ENCODE measurements at places on chromosomes 3 and 15.

GRCh38 chr3:58654466-58654865 is 12.1 kb downstream of the FAM3D start:
- DNase-seq = no peak

DNA sequence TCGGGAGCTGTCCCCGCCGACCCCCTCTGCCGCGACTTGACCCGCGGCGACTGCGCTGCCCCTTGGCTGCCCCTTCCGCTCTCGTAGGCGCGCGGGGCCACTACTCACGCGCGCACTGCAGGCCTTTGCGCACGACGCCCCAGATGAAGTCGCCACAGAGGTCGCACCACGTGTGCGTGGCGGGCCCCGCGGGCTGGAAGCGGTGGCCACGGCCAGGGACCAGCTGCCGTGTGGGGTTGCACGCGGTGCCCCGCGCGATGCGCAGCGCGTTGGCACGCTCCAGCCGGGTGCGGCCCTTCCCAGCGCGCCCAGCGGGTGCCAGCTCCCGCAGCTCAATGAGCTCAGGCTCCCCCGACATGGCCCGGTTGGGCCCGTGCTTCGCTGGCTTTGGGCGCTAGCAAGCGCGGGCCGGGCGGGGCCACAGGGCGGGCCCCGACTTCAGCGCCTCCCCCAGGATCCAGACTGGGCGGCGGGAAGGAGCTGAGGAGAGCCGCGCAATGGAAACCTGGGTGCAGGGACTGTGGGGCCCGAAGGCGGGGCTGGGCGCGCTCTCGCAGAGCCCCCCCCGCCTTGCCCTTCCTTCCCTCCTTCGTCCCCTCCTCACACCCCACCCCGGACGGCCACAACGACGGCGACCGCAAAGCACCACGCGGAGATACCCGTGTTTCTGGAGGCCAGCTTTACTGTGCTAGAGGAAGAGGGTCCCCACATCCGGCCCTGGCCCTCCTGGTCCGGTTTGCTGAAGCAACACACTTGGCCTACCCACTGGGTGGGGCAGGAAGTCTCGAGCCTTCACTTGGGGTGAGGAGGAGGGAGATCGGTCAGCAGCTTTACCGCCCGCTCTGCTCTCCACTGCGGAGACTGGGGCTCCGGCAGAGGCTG is at the start of gene RASSF1:
RASSF1 (minus strand) TSS at position 389 of the 882 bp plus-strand sequence; CDS start at position 358, 31 bp downstream.
- no peak for DNase-seq

DNA sequence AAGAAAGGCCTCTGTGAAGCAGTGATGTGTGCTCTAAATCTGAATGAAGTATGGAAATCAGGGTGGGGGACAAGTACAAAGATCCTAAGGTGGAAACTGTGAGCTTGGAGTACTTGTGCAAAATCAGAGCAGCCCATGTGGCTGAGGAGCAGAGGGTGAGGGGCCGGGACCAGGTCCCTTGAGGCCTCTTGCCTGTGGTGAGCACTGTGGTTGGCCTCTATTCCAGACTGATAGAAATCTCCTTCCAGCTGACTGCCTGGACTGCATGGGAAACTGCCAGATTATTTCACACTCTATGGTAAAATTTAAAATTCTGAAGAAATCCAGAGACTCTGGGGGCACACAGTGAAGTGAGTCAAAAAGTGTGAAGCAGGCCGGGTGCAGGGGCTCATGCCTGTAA is 81.4 kb downstream of the TM4SF4 start:
- no peak for DNase-seq

- DNase-seq = no peak
Measured at GRCh38 chr3:195397524-195397923, 45.3 kb downstream of the ACAP2 start.

DNA sequence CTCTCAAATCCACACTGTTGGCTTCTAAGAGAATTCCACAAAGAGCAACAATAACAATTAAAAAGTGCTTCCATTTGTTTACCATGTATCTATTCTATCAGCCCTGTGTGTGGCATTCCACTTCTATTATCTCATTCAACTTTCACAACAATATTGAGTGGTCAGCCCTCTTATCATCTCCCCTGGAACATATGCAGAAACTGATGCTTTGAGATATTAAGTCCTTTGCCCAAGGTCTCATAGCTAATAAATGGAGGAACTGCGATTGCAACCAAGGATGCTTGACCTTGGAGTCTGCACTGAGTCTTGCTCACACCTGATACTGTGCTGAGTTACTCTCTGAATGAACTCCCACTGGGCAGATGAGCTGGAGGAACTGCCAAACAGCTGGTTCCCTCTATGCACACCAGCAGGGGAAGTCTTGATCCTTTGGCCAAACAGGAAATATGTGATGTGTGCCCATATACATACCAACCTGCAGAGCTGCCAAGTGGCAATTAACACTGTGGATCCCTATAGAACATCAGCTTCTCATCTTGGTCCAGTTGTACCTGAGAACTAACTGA is 144.7 kb upstream of the WNT5A start:
- no peak for DNase-seq
